ENCODE measurements at places on chromosomes 4 and X.

DNA sequence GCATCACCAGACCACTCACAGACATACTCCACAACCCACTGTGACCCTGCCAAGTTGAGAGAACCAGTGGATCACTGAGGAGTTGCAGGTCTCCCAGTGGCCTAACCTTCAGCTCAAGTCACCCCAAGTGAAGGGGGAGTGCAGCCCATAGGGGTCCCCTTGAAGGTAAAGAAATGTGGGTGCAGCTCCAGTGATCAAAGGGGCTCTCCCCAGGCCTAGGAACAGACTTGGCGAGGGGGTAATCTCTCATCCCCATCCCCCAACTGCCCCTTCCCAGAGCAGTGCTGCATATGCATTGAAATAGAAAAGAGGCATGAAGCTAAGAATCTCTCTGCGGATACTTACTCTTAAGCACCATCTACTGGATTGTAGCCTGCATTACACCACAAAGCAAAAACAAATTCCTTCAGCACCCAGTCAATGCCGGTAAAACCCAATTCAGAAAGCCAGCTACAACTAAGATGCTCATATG, 27.0 kb downstream of the MAGEE1 start:
- no peak for DNase-seq
- H3K4me3 ChIP-seq: no peak overlapping the region
- no peaks in the 10 kb centered on the region for H3K27me3 ChIP-seq
- H3K36me3 ChIP-seq: no peaks in the 10 kb centered on the region
- H3K27ac ChIP-seq: no peak overlapping the region

- H3K27ac ChIP-seq: no peak overlapping the region
- H3K27me3 ChIP-seq: no peaks in the 10 kb centered on the region
- no peak for DNase-seq
Measured at GRCh38 chr4:88697141-88697540, 488 bp downstream of the NAP1L5 start.

DNA sequence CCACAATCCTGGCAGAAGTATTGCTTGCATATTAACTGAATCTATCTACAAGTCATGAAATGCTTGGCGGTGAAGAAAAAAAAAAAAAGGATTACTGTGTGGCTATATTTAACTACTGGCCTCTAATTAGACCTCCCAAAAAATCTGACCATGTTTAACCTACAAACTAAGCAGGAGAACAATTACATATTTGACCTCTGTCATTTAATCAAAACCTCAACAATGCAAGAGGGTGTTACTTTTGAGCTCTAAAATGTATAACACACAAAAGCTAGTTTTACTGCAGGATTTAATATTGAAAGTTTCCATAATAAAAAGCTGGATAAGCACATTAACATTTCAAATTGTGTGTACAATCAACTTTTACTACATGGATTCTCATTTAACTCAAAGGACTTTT, 1.5 kb downstream of the ITM2A start:
- DNase-seq: no peak
- H3K36me3 ChIP-seq: no peaks in the 10 kb centered on the region
- peak overlapping the region; percentile 54 for H3K4me3 ChIP-seq
- no peaks in the 10 kb centered on the region for H3K4me1 ChIP-seq

- peaks cover 31% of the 10 kb centered on the region for H3K4me1 ChIP-seq
- peak overlapping the region; percentile 96 for H3K4me3 ChIP-seq
- no peaks in the 10 kb centered on the region for H3K36me3 ChIP-seq
- DNase-seq: peak; percentile 61
Measured at GRCh38 chr4:1250921-1251772, 2.2 kb upstream of the CTBP1 start.

GRCh38 chrX:136397001-136397400, 90.7 kb upstream of the BRS3 start:
- H3K27me3 ChIP-seq: no peaks in the 10 kb centered on the region
- no peaks in the 10 kb centered on the region for H3K4me1 ChIP-seq
- H3K27ac ChIP-seq: no peak overlapping the region

- no peaks in the 10 kb centered on the region for H3K27me3 ChIP-seq
- no peaks in the 10 kb centered on the region for H3K36me3 ChIP-seq
- DNase-seq: no peak
- H3K4me3 ChIP-seq: no peak overlapping the region
Measured at GRCh38 chr4:114264877-114265291, 285.4 kb upstream of the ARSJ start.

DNA sequence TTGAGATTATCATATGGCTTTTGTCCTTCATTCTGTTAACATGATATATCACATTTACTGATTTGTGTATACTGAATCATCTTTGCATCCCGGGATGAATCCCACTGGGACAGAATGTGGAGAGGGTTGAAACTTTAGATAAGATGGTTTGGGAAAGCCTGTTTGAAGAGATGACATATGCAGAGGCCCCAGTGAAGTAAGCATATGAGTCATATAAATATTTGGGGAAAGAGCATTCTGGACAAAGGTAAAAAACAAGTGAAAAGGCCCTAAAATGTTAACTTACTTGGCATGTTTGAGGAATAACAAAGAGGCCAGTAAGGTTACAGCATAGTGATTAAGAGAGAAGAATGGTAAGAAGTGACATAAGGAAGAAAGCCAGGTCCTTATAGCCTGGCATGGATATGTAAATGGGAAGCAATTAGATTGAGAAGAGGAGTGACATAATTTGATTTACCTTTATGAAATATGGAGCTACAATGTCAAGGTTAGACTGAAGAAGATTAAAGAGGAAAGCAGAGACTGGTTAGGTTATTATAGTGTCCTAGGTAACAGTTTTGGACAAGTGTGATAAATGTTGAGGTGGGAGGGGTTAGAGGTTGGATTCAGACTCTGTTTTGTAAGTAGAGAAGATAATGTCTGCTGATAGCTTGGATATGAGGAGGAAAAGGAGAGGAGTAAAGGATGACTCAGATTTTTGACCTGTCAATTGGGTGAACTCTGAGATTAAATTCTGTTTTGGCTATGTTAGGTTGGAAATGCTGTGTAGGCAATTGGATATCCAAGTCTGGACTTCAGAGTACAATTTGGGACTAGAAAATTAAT, 54.6 kb upstream of the DRP2 start:
- H3K4me1 ChIP-seq: no peaks in the 10 kb centered on the region
- no peak overlapping the region for H3K27ac ChIP-seq
- H3K4me3 ChIP-seq: no peak overlapping the region
- no peaks in the 10 kb centered on the region for H3K36me3 ChIP-seq

DNA sequence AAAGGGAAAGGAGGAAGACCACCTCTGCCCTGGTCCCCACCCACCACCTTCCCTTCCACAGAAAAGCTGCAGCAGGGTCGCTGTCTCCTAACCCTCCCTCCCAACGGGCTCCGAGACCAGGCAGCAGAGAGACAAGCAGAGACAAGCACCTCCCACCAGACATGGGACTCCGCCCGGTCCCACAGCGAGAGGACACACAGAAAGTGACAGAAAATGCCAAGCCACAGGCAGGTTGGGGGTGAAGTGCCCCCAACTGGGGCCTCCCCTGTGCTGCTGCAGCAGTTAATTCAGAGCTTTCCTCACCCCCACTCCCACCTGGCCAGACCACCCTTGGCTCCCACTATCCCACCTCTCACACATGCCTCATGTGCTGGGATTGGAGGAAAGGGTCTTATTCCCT, 64.4 kb upstream of the AFAP1 start:
- no peak overlapping the region for H3K27ac ChIP-seq
- no peaks in the 10 kb centered on the region for H3K27me3 ChIP-seq
- H3K36me3 ChIP-seq: peaks cover 24% of the 10 kb centered on the region
- no peak overlapping the region for H3K4me3 ChIP-seq
- H3K4me1 ChIP-seq: no peaks in the 10 kb centered on the region

DNA sequence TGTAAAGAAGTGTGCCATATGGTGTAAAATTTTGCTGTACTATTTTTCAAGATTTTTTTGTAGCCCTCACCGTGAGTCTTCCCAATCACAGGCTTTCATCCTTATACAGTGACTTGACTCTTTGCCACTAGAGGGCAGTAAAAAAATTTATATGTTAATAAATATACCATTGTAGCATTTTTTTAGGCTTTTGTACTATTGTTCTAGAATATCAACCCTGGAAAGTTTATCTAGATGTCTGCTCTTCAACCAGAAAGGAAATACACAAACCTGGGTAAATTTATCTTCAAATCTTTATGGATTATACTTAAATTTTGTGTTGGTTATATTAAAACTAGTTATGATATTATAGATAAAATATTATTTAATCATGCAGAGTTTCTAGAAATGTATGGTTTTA, 235.3 kb downstream of the TENM3 start:
- H3K4me3 ChIP-seq: no peak overlapping the region
- no peak overlapping the region for H3K27ac ChIP-seq
- H3K4me1 ChIP-seq: no peaks in the 10 kb centered on the region

GRCh38 chrX:68177542-68177941, 255.8 kb downstream of the OPHN1 start:
- no peaks in the 10 kb centered on the region for H3K4me1 ChIP-seq
- H3K27me3 ChIP-seq: no peaks in the 10 kb centered on the region
- no peak overlapping the region for H3K4me3 ChIP-seq

DNA sequence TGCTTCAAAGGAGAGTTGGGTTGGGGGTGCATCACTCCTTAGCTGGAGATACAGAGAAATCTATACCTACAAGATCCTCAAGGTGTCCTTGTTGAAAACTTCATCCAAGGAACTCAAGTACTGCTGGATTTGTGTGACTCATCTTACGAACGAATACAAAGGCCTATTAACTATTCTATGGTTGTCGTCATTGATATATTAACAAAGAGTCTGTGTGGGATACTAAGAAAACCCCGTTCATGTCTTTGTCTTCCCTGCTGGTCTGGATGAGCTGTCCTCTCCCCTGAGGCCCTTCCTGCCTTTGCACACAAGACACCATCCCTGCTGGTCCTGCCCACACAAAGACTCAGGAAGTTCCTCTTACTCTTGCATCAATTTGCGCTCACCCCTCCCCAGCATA, 54.9 kb upstream of the IRF2 start:
- no peaks in the 10 kb centered on the region for H3K36me3 ChIP-seq
- H3K4me1 ChIP-seq: peaks cover 15% of the 10 kb centered on the region
- no peak for DNase-seq
- no peak overlapping the region for H3K4me3 ChIP-seq
- H3K27me3 ChIP-seq: no peaks in the 10 kb centered on the region

Measured in suprapubic skin (tissue), 4 donors.